ENCODE measurements at places on chromosomes 13 and 19.

DNA sequence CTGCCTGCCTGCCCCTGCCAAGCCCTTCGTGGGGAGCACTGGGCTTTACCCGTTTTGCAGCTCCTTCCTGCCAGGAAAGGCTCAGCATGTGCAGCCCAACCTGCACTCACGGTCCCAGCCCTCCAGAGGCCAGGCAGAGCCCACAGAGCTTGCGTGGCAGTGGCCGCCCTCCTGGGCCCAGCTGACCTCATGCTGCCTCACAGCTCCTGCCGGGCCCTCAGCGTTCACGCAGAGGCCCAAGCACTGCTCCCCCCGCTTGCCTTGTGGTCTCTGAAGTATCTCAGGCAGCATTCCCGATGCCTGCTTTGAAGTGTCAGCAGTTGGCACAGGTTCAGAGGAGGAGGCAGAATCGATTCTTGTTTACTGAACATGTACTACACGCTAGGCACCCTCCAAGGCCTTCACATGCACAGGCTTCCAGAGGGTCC lies 32.5 kb downstream of the CAPN12 start:
- DNase-seq: no peak

GRCh38 chr13:32272021-32272683 lies 43.0 kb downstream of the ZAR1L start:
- DNase-seq: no peak

DNA sequence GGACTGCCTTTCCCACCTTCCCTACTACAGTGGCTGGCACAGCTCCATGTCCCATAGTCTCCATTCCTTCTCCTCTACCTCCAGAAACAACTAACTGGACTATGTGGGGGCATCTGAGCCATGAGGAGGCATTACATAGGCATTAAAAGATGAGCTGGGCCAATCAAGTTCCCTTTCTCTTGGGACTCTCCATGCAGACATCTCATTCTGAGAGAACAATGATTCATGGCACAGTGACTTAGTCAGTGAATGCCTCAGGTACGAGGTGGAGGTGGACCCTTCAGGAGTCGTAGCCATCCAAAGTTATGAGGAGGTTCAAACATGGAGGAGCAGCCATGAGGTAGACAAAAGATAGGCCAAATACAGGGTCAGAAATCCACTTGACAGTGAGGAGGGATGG lies 70.0 kb downstream of the GPC6 start:
- DNase-seq: no peak

DNA sequence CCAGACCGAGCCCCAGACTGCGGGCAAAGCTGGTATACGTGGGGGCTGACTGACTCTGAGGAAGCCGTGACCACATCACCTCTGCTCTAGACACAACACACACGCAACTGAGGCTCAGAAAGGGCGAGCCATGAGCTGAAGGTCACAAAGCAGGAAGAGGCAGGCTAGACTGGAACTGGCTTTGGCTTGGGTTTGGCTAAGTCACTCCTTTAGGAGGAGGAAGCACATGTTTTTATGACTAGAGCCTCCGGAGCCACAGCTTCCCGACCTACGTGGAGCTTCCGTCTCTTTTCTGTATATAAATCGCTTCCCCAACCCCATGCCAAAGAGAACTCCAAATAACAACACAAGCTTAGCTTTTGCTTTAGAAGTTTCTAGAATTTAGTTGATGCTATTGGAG lies 48.0 kb downstream of the RFX2 start:
- no peak for DNase-seq

DNA sequence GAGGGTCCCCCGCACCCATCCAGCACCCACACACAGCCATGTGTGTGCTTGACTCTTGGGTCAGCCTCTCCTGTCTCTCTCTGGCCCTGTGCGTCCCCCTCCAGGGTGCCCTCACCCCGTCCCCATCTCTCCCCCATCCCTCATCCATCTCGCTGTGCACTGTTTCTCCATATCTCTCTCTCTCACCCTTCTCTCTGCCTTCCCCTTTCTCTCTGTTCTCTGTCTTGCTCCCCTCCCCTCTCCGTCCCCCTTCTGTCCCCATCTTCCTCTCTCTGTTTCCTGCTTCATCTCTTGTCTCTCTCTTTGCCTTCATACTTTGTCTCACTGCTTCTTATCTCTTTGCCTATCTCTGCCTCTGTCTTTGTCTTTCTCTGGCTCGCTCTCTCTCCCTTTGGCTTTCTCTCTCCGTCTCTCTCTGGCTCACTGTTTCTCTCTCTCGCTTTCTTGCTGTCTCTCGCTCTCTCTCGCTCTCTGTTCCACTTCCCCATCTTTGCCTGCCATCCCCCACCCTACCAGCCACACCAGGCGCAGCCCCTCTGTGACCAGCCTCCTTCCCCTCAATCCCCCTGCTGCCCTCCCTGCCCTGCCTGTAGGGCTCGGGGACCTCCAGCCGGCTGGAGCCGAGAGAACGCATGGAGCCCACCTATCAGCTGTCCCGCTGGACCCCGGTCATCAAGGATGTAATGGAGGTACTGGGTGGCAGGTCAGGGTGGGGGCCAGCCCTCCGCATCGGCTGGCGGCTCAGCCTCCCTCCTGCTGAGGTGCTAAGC lies 8.9 kb downstream of the STXBP2 start:
- no peak for DNase-seq

DNA sequence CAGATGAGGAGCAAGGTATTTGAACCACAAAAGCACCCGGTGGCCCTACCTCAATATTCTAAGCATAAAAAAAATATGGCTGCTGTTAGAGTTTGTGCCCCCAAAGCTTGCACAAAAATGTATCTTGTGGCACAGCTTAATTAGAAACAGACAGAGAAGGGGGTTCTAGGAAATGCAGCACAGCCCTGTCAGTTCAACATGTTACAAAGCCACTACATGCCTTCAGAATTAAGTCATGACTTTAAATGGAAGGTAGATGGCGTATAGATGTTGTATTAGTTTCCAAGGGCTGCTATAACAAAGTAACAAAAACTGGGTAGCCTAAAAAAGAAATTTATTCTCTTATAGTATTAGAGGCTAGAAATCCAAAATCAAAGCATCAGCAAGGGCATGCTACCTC lies 703.8 kb downstream of the DIAPH3 start:
- no peak for DNase-seq

DNA sequence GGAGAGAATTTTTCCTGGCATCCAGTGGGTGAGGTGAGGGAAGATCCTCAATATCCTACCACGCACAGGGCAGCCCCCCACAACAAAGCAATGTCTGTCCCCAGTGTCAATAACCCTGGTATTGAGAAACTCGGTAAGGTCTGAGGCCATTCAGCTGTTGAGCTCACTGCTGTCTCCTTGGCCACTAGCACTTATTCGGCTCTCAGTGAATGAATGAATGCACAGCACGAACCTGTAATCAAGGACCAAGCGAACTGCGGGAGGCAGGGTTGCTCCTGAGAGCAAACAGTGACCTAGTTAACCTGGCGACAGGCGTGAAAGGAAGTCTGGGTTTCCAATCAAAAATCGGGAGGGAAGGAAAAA lies 640 bp downstream of the ZSCAN5A start:
- peak; percentile 70 for DNase-seq

DNA sequence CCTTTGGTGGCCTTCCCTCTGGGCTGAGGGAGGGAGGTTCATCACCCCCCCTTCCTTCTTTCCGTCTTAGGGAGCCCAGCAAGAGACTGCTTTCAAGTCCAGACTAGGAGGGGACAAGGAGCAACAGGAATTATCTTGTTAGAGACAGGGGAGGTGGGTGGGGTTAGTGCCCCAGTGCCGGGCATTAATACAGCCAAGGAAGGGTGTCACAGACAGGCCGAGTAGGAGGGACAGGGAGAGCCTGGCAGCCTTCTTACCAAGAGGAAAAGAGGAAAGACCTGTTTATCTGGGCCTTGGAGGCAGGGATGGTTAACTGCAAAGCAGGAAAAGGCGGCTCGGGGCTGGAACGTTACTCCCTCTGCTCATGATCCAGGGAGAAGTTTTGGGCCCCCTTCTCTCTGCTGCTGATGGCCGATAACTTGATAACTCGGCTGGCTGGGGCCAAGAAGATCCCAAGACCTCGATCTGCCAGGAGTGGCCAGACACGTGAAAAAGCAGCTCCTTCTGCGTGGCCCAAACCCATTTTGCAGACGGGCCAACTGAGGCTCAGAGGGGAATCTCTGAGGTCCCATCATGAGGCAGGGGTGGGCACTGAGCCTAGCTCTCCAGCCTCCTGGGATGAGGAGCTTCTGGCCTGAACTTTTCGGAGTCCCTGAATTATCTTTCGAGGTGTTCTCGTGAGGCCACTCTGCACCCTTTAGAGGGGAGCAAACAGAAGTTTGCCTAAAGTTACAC lies 79.3 kb downstream of the PTPRS start:
- no peak for DNase-seq

DNA sequence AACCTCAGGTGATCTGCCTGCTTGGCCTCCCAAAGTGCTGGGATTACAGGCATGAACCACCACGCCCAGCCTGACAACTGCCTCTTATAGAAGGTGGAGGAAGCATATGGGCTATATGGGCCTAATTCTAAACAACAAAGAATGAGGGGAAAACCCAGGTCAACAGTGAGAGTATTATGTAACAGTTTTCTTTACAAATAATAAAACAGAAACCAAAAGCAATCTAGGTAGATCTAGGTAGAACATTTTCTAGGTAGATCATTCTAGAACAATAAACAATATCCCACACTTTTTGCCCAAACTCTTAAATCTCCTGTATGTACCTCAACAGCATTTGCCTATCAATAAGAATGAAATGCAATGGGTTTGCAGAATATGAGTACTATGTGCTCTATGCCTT lies 267.4 kb downstream of the ABCC4 start:
- no peak for DNase-seq

GRCh38 chr13:59960683-59961082 lies 203.0 kb downstream of the DIAPH3 start:
- DNase-seq: no peak

- DNase-seq: no peak
Measured at GRCh38 chr13:29954082-29955028, 103.9 kb upstream of the UBL3 start.

- no peak for DNase-seq
Measured at GRCh38 chr13:98557937-98558792, 18.7 kb downstream of the STK24 start.

DNA sequence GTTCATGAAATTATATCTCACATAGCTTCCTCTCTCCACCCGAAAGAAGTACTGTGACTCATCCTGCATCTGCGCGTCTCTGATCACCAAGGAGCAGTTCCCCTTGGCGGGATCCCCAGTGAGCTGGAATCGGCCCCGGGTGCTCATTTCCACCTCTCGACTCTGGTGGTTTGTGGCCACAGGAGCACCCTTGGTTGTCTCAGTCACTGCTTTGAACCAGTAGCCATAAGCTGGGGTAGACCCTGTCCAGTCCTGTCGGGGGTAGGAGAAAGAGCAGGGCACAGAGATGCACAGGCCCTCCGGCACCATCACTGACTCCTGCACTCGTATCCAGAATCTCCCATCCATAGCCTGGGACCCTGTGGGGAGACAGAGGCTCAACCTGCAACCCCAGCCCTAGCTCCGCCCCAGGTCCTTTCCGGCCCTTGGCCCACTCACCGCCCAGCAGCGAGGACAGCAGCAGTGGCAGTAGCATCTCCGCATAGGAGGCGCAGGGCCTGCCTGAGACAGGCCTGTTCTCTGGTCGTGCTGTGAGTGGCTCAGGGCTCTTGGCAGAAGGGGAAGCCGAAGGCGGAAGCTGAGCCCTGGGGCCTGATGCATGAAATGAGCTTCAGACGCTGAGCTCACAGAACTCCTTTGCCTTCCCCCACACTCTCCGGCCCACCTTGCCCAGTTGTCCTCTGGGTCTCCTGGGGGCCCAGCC lies at the start of gene SIGLEC10:
Gene SIGLEC10 (minus strand): TSS at position 536 of the 703 bp plus-strand sequence. CDS start 61 bp downstream, at position 475.
- no peak for DNase-seq

DNA sequence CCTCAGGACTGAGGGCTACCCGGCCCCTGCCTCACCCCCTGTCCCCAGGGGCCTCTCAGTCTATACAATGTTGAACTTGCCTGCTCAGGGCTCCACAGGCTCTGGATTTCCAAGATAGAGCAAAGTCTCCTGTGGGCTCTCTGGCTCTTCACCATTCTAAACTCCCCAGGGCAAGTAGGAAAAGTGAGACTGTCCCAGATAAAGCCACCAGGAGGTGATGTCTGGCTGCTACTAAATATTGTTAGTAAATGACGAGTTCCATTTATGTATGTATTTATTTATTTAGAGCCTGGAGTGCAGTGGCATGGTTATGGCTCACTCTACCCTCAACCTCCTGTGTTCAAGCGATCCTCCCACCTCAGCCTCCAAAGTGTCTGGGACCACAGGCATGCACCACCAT lies 73.6 kb upstream of the SIAH3 start:
- DNase-seq: no peak

DNA sequence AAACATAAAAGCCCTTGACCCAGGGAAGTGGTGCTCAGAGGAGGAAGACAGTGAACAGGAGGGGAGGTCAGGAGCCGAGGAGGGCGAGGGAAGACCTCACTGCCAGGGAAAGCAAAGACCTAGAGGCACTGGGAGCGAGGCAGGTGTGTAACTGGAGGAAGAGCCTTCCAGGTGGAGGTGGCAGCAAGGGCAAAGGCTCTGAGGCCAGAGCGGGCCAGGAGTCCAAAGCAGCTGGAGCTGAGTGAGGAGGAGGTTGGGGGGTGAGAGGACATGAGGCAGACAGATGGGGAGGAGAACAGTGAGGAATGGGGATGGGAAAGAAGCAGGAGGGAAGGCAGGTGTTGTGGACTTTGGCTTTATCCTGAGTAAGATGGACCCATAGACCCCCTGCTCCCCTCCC lies 3.7 kb downstream of the UPK1A start:
- no peak for DNase-seq

DNA sequence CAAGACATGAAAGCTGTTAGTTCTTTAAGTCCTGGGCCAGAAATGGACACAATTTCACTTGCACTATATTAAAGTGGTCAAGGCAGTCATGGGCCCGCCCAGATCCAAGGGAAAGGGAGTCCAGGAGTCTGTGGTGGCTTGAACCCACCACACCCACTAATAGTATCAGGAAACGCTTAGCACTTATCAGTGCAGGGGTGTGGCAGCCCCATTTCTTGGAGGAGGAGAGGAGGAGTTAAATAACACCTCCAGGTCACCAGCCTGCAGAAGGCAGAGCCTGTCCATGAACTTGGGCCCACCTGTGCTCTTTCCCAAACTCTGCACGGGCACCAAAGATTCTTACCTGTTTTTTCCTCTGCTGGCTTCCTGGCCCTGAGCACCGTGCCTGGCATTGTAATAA lies 5.4 kb upstream of the NTN5 start:
- DNase-seq: no peak

DNA sequence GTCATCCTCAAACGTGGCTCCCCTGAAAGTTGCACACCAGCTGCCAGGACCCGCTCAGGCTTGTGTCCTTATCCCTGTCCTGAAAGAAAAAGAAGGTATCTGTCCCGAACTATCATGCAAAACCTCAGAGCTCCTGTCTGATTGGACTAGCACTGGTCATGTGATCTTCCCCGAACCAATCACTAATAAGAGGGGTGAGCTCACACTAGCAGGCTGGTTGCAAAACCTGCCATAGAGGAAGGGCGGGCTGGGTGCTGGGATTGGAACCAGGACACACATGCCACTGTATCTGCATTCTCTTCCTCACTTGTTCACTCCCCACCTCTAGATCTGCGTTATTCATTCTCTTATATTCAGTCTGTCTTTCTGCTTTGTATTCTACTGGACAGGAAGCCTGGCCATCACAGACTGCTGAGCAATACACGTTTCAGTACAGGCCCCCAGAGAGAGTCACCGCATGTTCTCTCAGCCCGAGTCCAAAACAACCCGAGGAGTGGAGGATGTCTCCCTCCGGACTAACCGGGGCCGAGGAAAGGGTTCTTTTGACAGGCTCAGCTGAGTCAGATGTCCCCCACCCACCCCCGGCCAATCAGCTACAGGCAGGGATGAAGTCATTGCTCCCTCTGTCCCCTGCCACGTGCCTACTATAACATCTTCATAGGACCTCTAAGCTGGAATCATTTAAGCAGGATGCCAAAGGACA lies 97.7 kb downstream of the SIPA1L3 start:
- DNase-seq: peak; percentile 71

Data from NCI-H526 treated with DMSO at 0.1 percent for 48 hours (cell line).